ENCODE measurements at places on chromosomes 5 and 9. TPM values are rescaled to one million over a fixed set of nuclear protein-coding genes. Genes with fewer than 3 reads are reported as not detected.

- no peak for DNase-seq
These were observed 41.0 kb downstream of the CEP120 start for GRCh38 chr5:123382252-123382651.

DNA sequence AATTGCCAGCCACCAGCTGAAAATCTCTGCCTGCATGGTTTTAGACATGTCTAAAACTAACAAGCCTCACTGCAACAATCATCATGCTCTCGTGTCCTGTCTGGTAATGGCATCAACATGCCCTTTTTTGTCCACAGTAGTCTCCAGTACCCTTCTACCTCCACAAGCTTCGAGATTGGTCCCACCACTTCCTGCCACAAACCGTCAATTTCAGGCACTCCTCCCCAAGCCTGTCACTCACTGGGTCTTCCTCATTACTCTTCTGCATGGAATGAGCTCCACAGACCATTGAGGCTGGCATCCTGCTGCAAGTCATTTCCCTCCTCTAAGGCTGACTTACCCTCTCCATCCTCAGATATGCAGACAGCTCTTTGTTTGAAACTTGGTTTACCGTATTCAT is 9.0 kb downstream of the LPAR1 start:
- no peak for DNase-seq

DNA sequence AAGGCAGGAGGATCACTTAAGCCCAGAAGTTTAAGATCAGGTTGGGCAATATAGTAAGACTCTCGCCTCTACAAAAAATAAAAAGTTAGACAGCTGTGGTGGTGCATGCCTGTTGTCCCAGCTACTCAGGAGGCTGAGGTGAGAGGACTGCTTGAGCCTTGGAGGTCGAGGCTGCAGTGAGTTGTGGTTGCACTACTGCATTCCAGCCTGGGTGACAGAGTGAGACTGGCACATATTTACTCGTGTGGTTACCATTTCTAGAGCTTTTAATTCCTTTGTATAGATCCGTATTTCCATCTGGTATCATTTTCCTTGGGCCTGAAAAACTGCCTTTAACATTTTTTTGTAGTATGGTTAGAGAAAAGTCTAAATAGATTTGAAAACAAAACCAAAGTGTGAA is 7.8 kb downstream of the IL6ST start:
- DNase-seq, result no peak

DNA sequence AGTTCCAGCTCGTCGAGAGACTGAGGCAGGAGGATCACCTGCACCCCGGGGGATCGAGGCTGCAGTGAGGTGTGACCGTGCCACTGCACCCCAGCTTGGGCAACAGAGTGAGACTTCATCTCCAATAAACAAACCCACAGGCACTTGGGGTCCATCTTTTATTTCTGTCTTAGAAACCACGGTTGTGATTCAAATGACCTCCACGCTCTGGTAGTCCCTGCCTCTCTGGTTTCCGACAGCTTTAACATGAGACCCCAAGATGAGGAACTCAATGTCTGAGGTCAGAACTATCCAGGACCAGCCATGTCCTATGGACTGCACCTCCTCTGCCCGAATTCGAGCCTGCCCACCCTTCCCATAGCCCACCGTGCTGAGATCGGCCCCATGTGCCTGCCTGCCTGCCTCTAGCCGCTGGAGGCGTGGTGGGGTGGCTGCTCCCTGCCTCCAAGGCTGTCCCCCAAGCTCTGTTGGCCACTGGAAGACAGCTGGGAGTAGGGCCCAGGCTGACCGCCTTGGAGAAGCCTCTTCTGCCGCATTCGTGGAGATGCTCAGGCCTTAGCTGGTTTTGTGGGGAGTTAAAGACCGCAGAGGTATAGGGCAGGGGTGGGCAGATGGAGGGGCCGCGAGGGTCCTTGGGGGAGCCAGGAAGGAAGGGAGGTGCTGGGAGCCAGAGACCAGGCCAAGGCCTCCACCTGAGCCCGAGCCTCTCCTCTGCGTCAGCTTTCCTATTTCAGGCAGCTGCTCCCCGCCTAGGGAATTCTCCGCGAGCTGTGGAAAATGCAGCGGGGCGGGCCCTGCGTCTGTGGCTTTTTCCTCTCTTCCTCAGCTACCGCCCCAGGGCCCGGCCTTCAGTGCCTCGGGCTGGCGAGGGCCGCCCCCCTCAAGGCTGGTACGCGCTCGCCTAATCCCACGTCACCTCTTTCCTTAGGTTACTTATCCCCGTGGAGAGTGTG is 6.9 kb upstream of the WDR5 start:
- no peak for DNase-seq

DNA sequence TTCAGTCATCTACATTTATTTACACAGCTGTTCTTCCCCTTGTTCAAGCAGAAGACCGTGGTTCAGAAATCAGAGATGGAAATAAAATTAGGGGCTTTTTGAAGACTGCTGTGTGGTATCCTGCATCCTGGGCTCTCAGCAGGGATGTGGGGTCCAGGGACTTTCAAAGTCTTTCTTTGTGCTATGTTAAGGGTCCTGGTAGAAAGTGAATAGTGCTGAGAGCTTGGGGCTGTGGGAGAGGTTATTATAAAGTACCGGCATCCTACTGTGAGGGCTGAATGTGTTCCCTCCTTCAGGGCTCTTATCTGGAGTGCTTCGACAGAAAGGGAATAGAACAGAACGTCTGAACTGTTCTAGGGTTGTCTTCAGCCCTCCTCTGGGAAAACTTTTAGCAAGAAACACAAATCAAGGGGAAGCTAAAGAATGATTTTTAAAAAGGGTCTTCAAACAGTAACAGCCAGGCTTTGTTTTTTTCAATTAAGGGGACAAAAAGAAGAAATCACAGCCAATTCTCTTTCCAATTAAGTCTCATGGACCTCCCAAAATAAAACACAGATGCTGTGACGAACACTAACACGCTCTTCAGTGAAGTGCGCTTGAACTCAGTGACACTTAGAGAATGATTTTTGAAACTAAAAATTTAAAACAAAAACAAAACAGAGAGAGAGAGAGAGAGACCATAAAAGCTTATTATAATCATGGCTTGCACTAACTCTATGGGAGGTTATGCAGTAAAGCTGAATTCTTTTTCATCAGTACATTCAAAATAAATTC is 15.7 kb upstream of the SLC1A3 start:
- DNase-seq, result no peak

The PFN3 gene
- total RNA-seq, result not detected

- DNase-seq, result no peak
These were observed 4.1 kb downstream of the C9orf85 start for GRCh38 chr9:71915495-71915894.

- DNase-seq, result no peak
These were observed 236.2 kb upstream of the NFIL3 start for GRCh38 chr9:91659529-91660495.
